ENCODE measurements at places on chromosomes 3 and 15.

GRCh38 chr3:135995766-135996165, 30.2 kb downstream of the PPP2R3A start:
- no peak for DNase-seq

DNA sequence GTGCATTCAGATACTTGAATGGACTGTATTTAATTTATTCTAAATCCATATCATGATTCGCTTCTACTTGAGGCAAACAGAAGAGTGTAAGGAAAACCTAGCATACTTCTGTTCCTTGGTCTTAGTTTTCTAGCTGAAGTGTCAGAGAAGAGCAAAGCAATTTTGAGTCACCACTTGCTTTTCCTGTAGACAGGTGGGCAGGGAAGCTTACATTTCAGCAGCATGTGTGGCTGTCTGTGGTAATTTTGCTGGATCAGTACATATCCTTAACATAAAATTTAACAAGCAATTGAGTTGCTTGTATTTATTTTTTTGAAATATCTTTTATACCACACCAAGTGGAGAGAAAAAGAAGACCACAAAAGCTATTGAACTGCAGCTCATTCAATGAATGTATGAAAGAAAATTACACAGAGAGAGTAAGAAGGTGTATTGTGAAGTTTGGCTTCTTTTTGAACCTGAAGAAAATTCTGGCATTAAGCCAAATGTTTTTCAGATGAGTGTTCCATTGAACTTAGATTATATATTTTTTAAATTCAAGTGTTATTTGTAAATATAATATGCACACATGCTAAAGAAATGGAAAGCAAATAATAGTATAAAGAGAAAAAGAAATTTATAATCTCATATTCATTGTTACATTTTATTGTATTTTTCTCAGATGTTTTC, 747.6 kb downstream of the NAALADL2 start:
- no peak for DNase-seq

DNA sequence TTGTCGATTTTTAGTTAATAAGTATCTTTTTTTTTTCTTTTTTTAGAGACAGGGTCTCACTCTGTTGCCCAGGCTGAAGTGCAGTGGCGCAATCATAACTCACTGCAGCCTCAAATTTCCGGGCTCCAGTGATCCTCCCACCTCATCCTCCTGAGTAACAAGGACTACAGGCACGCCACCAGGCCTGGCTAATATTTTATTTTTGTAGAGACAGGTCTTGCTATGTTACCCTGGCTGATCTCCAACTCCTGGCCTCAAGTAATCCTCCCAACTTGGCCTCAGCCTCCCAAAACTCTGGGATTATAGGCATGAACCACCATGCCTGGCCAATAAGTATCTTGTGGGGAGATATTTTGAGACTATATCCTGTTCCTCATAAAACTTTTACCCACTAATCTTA, 29.4 kb upstream of the ARID3B start:
- no peak for DNase-seq

DNA sequence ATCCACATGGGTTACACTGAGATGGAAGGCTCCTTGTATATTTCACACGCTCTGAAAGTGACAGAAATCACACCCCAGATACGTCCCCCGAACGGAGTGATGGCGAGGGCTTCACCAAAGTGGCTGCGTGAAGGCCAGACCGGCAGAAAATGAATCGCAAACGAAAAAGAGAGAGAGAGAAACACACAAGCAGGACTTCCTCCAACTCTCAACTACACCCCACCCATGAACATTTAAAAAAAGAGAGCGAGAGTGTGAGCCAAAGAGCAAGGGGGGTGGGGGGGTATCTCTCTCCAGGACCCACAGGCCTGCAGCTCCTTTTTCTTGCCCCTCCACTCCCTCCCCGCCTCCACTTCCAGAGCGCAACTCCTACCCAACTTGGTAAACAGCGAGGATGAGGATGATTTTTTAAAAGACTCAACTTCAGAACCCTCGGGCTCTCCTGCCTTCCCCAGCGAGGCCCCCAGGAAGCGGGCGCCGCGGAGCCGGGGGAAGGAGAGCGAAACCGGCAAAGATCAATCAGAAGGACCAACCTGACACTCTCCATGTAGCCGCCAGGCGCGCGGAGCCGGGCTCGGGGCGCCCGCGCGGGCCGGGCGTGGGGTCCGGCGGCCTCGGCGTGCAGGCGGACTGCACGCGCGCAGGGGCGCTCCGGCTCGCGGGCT, 519.1 kb downstream of the FOXP1 start:
- no peak for DNase-seq

- no peak for DNase-seq
Measured at GRCh38 chr3:170233530-170233929, 11.3 kb downstream of the PRKCI start.

- no peak for DNase-seq
Measured at GRCh38 chr3:37321377-37321781, 147.0 kb upstream of the LRRFIP2 start.

DNA sequence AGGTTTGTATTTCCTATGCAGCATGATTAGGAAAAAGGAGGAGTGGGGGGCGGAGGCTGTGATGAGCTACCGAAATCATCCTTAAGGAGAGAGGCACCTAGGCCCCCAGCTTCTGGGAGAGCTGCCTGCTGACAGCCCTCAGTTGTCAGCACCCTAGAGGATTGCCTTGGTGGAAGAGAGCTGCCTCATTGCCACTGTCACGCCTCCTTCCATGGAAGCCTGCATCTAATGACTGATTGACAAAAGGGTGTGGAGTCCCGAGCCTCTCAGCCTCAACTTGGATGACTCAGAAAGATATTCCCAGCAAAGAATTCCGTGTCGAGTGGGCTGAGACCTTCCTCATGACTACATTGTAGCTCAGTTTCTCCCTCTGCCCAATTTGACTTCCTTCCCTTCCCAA, 320.4 kb upstream of the PROK2 start:
- DNase-seq = no peak

DNA sequence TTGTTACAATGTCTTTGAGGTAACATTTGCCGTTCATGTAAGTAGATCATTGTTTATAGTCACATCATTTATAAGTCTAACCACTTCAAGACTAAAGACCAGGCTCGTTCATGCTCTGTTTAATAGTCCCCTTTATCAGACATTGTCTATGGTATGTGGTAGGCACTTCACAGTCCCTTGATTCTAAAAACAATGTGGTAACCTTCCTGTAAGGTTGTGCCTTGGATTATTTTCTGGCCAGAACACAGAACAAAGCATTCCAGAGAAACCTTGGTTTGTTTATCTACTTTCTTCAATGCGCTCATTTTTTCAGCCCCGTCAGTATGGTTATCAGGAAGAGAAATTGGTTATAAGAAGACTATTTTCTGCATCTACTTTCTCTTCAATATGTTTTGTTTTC, 16.3 kb upstream of the ST3GAL6 start:
- DNase-seq = no peak

All from cerebellar nuclear complex (tissue), 1 donor.